ENCODE measurements at places on chromosomes 1 and 21. TPM values are rescaled to one million over a fixed set of nuclear protein-coding genes. Genes with fewer than 3 reads are reported as not detected.

The TTLL10 gene
- total RNA-seq, result 0.13 TPM

The MIXL1 gene
- total RNA-seq, result not detected

The ZNF648 gene
- total RNA-seq, result not detected

The TSSK3 gene
- not detected for total RNA-seq

- H3K4me1 ChIP-seq, result no peaks in the 10 kb centered on the region
- DNase-seq, result peak; percentile 26
- no peak overlapping the region for H3K4me3 ChIP-seq
- no peaks in the 10 kb centered on the region for H3K27me3 ChIP-seq
Observed at GRCh38 chr1:247407180-247407616, 8.8 kb upstream of the NLRP3 start.

DNA sequence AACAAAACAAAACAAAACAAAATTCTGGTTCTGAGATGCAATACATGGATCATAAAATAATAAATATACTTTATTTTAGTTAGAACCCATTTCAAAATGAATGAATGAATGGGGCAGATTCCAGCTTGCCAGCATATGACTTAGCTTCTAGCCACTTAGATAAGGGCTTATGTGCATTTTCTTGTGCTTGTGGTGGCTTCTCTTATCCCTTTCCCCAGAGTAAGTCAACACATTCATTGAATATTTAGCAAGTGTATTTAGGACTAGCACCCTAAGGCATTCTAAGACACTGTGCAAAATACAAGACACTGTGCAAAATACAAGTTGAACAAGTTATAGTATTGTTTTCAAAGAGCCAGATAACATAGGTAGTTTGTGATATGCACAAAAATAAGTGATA lies 4.7 kb downstream of the ADIPOR1 start:
- H3K27me3 ChIP-seq, result no peaks in the 10 kb centered on the region
- no peak for DNase-seq

DNA sequence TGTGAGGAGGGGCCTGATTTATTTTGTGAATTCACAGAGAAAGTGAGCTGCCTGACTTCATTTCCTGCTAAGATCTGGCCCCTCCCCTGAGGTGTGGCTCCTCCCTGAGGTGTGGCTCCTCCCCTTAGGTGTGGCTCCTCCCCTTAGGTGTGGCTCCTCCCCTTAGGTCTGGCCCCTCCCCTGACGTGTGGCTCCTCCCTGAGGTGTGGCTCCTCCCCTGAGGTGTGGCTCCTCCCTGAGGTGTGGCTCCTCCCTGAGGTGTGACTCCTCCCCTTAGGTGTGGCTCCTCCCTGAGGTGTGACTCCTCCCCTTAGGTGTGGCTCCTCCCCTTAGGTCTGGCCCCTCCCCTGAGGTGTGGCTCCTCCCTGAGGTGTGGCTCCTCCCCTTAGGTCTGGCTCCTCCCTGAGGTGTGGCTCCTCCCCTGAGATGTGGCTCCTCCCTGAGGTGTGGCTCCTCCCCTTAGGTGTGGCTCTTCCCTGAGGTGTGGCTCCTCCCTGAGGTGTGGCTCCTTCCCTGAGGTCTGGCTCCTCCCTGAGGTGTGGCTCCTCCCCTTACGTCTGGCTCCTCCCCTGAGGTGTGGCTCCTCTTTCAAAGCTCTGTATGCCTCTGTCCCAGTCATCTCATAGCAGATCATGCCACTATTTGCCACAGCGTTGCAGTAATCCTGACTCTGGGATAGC lies 26.9 kb upstream of the LRRC3 start:
- no peaks in the 10 kb centered on the region for H3K36me3 ChIP-seq
- DNase-seq, result peak; percentile 3
- no peaks in the 10 kb centered on the region for H3K4me1 ChIP-seq
- no peak overlapping the region for H3K4me3 ChIP-seq

DNA sequence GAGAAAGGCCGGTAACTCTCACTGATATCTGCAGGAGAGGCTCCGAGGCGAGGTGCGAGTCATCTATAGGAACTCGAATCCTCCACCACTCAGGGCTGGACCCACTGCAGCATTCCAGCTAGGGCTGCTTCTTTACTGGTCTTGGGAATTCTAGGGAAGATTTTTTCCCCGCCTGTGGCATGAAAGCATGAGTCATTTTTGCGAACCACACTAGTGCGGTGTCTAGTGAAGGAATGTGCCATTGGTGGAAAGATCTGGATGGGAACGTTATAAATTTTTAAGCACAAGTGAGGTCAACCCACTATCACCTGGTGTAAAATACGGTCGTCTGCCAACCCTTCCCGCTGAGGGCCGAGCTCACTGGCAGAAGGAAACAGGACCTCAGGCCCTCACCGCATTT lies 49.7 kb downstream of the SYF2 start:
- H3K4me3 ChIP-seq, result no peak overlapping the region
- DNase-seq, result no peak
- H3K27ac ChIP-seq, result no peak overlapping the region
- H3K27me3 ChIP-seq, result no peaks in the 10 kb centered on the region
- no peaks in the 10 kb centered on the region for H3K4me1 ChIP-seq
- H3K36me3 ChIP-seq, result no peaks in the 10 kb centered on the region

- H3K36me3 ChIP-seq, result no peaks in the 10 kb centered on the region
- H3K27ac ChIP-seq, result peak overlapping the region; percentile 46
- H3K4me3 ChIP-seq, result peak overlapping the region; percentile 39
- no peak for DNase-seq
Observed at GRCh38 chr1:115098979-115099692, 9.8 kb upstream of the TSPAN2 start.

DNA sequence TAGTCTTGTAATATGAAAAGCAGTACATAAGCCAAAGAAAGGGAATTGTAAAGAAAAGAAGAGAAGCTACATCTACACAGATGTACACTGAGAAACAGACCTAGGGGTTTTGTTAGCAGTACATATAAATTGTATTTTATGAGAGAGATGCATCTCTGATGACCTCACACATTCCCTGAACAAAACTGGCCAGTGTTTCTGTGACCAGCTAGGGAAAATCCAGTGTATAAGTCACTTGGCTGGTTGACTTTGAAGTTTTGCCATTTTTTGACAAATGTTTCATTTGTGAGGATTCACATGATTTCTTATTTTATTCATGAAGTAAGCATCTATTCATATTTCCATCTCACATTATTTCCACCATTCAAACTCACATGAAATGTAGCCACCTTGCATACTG lies 28.3 kb upstream of the DYNLT5 start:
- no peak for DNase-seq
- H3K4me3 ChIP-seq, result no peak overlapping the region
- no peak overlapping the region for H3K27ac ChIP-seq
- no peaks in the 10 kb centered on the region for H3K27me3 ChIP-seq
- no peaks in the 10 kb centered on the region for H3K36me3 ChIP-seq

GRCh38 chr1:219189952-219190351 lies 16.3 kb downstream of the LYPLAL1 start:
- no peak for DNase-seq
- H3K4me3 ChIP-seq, result no peak overlapping the region
- peak overlapping the region; percentile 28 for H3K27ac ChIP-seq
- H3K27me3 ChIP-seq, result no peaks in the 10 kb centered on the region
- H3K36me3 ChIP-seq, result peaks cover 2% of the 10 kb centered on the region
- peaks cover 26% of the 10 kb centered on the region for H3K4me1 ChIP-seq

- DNase-seq, result no peak
- H3K4me3 ChIP-seq, result no peak overlapping the region
- peaks cover 3% of the 10 kb centered on the region for H3K27me3 ChIP-seq
- H3K36me3 ChIP-seq, result no peaks in the 10 kb centered on the region
Observed at GRCh38 chr1:206040328-206040727, 12.6 kb upstream of the RHEX start.

- H3K4me3 ChIP-seq, result no peak overlapping the region
- no peaks in the 10 kb centered on the region for H3K36me3 ChIP-seq
- no peaks in the 10 kb centered on the region for H3K4me1 ChIP-seq
- no peak for DNase-seq
- H3K27me3 ChIP-seq, result no peaks in the 10 kb centered on the region
Observed at GRCh38 chr1:104028416-104029035, 278.8 kb downstream of the AMY1C start.

DNA sequence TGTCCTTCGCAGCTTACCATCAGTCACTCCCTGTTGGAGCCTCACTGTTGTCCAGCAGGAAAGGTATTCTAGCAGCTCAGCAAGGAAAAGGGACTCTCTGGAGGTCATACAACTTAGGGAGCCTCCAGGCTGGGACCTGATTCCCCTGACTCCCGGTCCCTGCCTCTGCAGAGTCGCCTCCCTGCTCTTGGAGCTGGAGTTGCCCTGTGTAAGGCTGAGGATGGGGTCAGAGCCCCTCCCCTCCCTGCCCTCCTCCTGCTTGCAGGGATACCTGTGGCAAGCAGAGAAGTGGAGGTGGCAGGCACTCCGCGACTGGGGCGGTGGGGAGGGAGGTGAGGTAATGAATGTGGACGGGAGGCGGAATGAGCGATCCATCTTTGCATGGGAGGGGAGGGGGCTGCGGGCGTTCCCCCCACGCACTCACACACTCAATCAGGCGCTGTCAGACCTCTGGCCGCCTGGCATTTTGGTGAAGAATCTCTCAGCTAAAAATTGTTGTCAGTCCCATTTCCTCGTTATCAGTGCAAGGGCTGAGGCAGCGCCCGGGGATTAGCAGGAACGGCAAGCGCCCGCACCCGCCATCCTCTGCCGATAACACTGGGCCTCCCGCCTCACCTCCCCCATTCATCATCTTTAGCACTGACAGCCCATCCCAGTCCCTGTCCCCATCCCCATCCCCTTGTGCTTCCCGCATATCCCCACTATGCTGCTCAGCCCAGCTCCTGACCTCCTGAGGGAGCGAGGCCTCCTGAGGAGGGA lies 64.3 kb downstream of the TMEM53 start:
- H3K4me1 ChIP-seq, result no peaks in the 10 kb centered on the region

- H3K4me1 ChIP-seq, result no peaks in the 10 kb centered on the region
- DNase-seq, result no peak
- no peak overlapping the region for H3K4me3 ChIP-seq
- H3K36me3 ChIP-seq, result no peaks in the 10 kb centered on the region
Observed at GRCh38 chr1:228463559-228464455, 23.4 kb upstream of the RNF187 start.

DNA sequence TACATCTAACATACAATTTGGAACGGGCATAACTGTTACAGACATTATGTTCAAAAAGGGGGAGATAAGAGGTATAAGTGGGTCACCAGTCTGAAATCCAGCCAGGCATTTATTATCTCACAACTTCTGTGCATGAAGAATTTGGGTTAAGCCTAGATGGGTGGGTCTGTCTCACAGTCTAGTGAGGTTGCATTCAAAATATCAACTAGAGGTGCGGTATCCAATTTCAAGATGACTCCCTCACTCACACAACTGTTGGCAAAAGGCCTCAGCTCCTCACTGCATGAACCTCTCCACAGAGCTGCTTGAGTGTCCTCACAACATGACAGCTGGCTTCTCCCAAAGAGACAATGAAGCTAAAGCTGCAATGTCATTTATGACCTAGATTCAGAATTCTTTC lies 4.7 kb downstream of the AUNIP start:
- H3K4me3 ChIP-seq, result no peak overlapping the region
- no peaks in the 10 kb centered on the region for H3K36me3 ChIP-seq
- H3K27me3 ChIP-seq, result no peaks in the 10 kb centered on the region
- DNase-seq, result no peak
- H3K4me1 ChIP-seq, result peaks cover 2% of the 10 kb centered on the region
- H3K27ac ChIP-seq, result no peak overlapping the region

GRCh38 chr1:57423135-57423655 lies 665 bp downstream of the DAB1 start:
- no peaks in the 10 kb centered on the region for H3K36me3 ChIP-seq
- H3K4me1 ChIP-seq, result peaks cover 6% of the 10 kb centered on the region
- H3K27me3 ChIP-seq, result peaks cover 45% of the 10 kb centered on the region
- no peak for DNase-seq

DNA sequence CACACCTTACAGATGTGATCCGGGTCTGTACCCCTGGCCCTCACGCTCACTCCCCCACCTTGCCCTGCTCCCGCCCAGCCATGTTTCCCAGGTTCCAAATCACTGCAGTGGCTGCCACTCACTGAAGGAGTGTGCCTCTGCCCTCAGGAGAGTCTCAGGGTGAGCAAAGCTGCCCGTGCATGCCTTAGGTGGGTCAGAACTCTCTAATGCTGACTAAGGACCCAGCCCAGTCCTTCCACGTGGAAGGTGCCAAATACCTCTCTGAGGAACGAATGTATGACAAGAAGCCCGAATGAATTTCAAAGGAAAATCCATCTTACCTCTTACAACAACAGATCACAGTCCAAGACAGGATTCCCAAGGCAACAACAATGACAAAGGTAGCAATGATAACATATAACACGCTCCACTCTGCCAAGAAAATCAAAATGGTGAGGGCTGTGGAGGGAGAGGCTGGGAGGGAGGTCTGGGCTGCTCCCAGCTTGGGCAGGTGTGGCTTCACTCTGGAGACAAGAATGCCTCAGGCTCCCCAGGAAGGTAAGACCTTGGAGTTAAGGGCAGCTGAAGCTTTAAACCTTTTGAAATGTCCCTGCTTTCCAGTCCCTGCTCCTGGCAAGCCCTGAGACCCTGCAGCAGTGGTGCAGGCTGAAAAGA lies 115.2 kb downstream of the KIAA0319L start:
- no peaks in the 10 kb centered on the region for H3K4me1 ChIP-seq
- no peaks in the 10 kb centered on the region for H3K27me3 ChIP-seq
- H3K4me3 ChIP-seq, result no peak overlapping the region

DNA sequence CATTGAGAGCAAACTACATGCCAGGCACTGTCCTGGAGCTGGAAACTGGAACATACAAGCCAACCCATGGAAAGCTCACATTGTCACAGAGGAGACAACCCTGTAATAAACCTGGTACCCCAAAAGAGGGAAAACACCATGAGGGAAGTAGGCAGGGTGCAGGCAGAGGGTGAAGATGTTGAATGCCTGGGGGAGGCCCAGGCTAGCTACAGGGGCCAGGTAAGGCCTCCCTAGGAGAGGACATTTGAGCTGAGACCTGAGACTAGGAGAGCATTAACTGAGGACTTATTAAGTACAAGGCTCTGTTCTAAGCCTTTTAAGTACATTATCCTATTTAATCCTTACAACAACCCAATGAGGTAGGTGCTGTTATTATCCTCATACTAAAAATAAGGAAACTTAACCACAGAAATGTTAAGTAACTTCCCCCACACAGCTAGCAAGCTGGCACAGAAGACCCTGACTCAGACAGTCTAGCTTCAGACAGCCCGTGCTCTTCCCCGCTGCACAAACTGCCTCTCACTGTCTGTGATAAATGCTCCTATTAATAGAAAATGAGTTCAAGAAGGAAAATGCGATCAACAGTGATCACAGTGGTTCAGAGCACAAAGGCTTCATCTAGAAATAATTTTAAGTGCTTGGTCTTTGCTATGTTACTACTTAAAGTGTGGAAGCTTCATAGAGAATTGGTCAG lies 41.8 kb downstream of the ZNF281 start:
- H3K36me3 ChIP-seq, result no peaks in the 10 kb centered on the region
- DNase-seq, result no peak
- H3K4me3 ChIP-seq, result no peak overlapping the region
- H3K27me3 ChIP-seq, result no peaks in the 10 kb centered on the region

GRCh38 chr1:205492201-205492667 lies 12.2 kb upstream of the CDK18 start:
- no peaks in the 10 kb centered on the region for H3K36me3 ChIP-seq
- no peak overlapping the region for H3K4me3 ChIP-seq
- H3K27me3 ChIP-seq, result no peaks in the 10 kb centered on the region
- no peak for DNase-seq
- no peaks in the 10 kb centered on the region for H3K4me1 ChIP-seq
- no peak overlapping the region for H3K27ac ChIP-seq

- no peaks in the 10 kb centered on the region for H3K27me3 ChIP-seq
- no peaks in the 10 kb centered on the region for H3K36me3 ChIP-seq
- H3K4me3 ChIP-seq, result no peak overlapping the region
- peaks cover 17% of the 10 kb centered on the region for H3K4me1 ChIP-seq
- DNase-seq, result no peak
- H3K27ac ChIP-seq, result no peak overlapping the region
Observed at GRCh38 chr1:67367370-67368045, 59.8 kb downstream of the IL12RB2 start.

GRCh38 chr1:64323054-64323453 lies 119.6 kb downstream of the UBE2U start:
- DNase-seq, result no peak
- H3K4me1 ChIP-seq, result no peaks in the 10 kb centered on the region
- no peak overlapping the region for H3K27ac ChIP-seq

Data from gastrocnemius medialis (tissue), 4 donors.